ENCODE measurements at places on chromosomes 16 and 17.

DNA sequence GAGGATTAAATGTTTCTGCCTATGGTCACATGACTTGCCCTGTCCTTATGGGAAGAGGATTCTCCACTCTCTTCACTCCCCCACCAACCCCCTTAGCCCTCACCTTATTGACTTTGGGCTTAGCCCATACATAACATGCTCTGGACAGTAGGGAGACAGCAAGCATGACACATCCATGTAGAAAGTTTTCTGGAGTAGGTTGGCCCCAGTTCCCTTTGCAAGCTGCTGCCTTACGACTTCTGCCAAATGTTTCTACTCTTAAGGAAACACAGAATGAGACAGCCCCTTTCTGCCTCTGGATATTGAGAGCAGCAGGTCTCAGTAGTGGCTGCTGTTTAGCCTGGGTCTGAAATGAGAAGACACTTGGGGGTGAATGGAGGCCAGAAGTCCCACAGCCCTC lies 282.2 kb downstream of the MAP2K6 start:
- no peak for DNase-seq

GRCh38 chr17:7886227-7887037 lies 2.2 kb upstream of the CHD3 start:
- no peak for DNase-seq

DNA sequence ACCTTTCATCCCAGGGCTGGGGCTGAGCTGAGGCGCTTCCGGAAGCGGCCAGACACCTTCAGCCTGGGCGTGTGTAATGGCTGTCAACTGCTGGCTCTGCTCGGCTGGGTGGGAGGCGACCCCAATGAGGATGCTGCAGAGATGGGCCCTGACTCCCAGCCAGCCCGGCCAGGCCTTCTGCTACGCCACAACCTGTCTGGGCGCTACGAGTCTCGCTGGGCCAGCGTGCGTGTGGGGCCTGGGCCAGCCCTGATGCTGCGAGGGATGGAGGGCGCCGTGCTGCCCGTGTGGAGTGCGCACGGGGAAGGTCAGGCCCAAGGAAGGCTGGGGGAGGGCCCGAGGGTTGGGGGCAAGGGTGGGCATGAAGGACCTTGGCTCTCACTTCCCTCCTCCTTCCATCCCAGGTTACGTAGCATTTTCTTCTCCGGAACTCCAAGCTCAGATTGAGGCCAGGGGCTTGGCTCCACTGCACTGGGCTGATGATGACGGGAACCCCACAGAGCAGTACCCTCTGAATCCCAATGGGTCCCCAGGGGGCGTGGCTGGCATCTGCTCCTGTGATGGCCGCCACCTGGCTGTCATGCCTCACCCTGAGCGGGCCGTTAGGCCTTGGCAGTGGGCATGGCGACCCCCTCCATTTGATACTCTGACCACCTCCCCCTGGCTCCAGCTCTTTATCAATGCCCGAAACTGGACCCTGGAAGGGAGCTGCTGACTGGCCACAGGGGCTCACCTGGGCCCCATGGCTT lies 19.6 kb downstream of the PFAS start:
- DNase-seq = no peak

GRCh38 chr17:43882761-43883415 lies 24.4 kb downstream of the MPP2 start:
- DNase-seq = no peak

GRCh38 chr17:50919321-50920040 lies 53.3 kb upstream of the TOB1 start:
- DNase-seq = peak; percentile 73

GRCh38 chr17:69088643-69089200 lies 28.0 kb upstream of the ABCA9 start:
- no peak for DNase-seq

DNA sequence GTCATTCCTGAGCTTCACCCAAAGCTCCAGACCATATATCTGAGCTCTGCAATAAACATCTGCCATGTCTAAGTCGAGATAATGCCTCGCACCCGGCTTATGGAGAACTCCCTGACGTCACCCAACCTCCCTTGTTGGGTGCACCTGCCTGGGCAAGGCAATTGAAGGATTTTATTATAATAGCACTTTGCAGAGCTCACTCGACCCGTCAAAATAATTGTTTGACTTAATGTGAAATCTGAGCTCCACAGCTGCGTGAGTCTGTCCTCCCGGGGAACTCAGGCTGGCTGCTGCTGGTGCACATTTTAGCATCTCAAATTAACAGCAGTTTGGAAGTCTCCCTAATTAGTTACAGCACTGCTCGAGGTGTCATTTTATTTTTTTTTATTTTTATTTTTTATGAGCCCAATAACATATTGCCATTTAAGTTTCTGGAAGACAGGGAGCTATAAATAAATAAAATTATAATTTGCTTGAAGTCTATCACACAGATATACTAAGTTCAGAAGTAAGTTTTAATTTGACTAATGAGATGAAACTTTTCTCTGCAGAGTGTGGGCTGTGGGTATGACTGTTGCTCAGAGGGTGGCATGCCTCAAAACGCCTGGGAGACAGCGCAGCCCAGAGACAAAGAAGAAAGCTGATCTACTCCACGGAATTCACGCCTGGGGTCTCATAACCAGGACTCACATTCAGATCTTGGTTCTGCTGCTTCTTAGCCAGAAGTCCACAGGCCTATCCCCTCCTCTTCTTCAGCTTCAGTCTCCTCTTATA lies 401.4 kb upstream of the C16orf82 start:
- DNase-seq = no peak

DNA sequence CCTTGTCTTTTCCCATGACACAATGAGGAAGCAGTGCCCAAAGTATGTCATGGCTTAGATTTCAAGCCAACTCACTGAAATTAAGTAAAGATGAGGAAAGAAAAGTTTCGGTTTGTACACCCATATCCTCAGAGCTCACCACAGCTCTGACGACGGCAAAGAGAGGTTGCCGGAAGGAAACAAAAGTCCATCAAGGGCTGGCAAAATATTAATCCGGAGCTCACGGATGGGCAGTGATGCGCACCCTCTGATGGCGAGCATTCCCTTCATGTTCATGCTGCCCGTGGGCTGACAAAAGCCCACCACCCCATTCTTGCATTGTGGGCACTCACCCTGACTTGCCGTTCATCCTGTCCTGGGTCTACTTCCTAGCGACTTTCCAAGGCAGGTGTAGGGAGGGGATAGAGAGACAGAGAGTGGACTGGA lies 103.1 kb downstream of the SOX9 start:
- no peak for DNase-seq

DNA sequence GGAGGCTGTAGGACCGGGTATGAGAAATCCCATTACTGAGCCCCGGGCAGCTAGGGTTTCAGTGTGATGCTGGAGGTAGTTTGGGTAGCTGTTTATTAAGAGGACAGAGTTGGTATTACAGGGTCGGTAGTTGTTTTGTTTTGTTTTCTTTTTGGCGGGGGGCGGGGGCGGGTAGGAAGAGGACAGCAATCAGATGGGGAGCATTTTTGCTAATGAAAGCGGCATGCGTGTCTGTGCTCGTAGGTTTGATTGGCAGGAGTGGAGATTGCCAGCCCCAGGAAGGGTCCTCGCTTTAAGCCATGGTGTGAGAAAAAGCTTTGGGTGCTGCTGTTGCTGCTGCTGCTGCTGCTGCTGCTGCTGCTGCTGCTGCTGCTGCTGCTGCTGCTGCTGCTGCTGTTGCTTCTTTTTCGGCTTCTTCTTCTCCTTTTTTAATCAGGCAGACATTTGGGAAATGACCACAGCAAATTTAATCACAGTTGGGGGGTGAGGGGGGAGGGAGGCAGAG lies 498.5 kb upstream of the ZFHX3 start:
- no peak for DNase-seq

- DNase-seq = no peak
Measured at GRCh38 chr17:40705584-40705983, 2.0 kb upstream of the KRT24 start.

DNA sequence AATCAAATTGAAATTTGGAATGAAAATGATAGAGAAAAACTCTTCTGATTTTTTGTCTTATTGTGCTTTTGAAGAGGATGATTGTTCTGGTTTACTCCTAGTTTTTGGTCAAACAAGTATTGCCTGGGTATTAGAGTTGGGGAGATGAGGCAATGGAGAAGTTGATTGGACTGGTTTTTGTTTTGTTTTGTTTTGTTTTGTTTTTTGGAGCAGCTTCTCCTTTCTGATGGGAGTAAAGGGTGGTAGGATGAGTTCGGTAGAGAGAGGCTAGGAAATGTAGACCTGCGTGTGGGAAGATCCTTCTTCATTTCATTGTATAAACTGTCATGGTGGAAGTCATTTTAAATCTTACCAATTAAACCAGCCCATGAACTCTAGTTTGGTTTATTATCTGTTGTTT lies 17.7 kb downstream of the ATP6V0A1 start:
- no peak for DNase-seq

- no peak for DNase-seq
Measured at GRCh38 chr17:38536661-38537060, 69.1 kb downstream of the SRCIN1 start.

DNA sequence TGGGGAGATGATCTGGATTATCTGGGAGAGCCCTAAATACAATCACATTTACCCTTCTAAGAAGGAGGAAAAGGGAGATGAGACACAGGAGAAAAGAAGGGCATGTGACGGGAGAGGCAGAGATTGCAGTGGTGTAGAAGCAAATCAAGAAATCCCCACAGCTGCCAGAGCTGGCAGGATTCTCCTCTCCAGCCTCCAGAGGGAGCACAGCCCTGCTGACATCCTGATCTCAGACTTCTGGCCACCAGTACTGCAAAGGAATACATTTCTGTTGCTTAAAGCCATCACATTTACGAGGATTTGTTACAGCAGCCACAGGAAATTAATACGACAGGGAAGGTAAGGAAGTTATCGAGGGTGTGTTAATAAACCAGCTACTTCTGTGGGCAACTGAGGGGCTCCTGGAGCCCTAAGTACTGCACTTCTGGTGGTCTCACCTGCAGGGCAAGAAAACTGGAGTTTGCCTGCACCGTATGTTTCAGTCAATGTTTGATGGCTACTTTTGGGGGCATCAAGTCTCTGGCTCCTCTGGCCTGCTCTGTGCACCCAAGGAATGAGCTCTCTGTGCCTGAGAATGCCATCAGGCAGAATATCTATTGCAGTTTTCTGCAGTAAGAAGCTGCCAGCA lies 22.9 kb upstream of the CDH13 start:
- DNase-seq = no peak

DNA sequence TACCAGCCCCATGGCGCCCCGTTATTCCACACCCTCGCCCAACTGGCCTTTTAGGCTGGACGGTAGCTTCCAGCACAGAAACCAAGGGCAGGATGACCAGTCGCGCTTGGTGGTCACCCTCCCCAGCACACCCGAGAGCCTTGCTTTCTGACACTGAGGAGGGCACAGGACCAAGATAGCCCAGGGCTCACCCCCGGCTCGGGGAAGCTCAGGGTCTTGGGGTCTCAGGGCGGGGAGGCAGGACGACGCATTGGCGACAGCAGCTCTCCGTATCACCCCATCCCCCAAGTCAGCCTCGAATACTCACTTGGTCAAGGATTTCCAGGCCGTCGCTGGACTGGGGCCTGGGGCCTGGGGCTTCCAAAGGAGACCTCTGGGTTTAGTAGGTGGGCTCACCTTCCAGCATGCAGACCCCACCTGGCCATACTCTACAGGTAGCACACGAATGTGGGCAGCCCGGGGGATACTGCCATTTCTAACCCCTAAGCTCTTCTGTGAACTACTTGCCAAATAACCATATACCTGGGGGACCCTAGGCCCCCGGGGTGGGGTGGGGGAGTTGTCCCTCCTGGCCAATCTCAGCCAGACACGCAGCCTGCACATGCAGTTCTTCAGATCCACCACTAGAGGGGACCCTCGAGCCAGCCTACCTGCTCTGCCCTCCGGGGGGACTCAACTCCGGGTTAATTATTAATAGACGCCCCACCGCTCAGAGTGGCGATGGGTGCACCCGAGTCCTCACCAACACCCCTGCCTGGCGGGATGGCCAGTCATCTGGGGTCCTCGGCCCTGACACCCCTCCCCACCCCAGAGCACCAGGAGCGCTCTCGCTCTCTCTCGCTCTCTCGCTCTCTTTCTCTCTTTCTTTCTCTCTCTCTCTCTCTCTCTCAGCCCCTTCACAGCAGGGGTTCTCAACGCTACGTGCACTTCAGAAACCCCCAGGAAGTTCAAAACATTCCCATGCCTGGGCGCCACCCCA lies 30.0 kb downstream of the TBC1D16 start:
- DNase-seq = no peak

DNA sequence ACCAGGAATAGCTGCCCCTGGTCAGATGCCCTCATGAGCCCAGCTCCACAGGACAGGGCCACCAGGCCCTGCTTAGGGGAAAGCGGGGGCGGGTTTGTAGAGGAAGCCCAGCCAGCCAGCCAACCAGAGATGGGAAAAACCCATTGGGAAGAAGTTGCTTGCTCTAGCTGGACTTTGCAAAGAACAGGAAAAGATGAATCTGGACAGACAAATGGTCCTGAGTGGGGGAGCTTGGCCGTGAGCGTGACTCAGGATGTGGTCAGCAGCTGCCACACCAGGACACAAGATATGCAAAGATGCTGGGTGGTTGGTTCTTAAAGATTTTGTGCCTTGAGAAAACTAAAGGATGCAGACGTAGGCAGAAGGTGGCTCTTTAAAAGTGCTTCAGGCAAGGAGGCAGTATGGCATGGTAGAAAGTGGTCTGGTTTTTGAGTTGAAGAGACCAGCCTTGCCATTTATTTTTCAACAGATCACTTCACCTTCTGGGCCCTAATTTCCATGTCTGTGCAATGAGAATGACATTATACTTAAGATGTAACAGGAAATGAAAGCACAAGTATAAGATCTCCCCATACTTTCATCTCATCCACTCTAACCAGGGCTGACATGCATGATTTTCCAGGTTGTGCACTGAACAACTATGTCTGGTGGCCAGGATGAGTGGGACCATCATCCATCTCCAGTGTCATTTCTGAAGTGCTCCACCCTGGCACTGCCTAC lies 27.8 kb upstream of the HEATR6 start:
- DNase-seq = no peak

DNA sequence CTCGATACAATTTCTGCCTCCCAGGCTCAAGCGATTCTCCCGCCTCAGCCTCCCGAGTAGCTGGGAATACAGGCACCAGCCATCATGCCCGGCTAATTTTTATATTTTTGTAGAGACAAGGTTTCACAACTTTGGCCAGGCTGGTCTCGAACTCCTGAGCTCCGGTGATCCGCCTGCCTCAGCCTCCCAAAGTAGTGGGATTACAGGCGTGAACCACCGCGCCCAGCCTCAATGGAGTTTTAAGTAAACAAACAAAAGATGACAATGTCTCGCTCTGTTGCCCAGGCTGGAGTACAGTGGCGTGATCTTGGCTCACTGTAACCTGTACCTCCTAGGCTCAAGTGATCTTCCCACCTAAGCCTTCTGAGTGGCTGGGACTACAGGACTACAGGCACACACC lies 52.6 kb upstream of the TRAP1 start:
- no peak for DNase-seq

- no peak for DNase-seq
Measured at GRCh38 chr16:67540756-67541155, 12.1 kb downstream of the RIPOR1 start.

- no peak for DNase-seq
Measured at GRCh38 chr16:2936436-2937011, 24.8 kb downstream of the FLYWCH1 start.
